ENCODE measurements at places on chromosomes 2 and 18.

DNA sequence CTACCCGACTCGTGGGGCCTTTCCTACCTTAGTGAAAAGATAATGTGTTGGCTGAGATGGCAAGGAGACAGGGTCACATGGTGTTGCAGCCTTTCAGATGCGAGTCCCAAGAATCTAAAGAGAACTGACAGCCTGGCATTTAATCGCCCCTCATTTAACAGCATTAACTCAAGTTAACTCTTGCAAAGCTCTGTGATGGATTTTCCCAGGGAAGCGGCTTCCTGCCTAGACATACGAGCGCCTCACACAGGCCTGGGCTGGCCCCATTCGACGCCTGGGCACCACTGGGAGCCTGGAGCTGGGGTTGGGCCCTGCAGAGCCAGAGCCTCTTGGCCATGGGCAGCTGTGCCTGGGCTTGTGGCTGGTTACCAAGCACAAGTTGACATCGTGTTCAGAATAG is 140.8 kb downstream of the SEPTIN10 start:
- DNase-seq: peak; percentile 79

DNA sequence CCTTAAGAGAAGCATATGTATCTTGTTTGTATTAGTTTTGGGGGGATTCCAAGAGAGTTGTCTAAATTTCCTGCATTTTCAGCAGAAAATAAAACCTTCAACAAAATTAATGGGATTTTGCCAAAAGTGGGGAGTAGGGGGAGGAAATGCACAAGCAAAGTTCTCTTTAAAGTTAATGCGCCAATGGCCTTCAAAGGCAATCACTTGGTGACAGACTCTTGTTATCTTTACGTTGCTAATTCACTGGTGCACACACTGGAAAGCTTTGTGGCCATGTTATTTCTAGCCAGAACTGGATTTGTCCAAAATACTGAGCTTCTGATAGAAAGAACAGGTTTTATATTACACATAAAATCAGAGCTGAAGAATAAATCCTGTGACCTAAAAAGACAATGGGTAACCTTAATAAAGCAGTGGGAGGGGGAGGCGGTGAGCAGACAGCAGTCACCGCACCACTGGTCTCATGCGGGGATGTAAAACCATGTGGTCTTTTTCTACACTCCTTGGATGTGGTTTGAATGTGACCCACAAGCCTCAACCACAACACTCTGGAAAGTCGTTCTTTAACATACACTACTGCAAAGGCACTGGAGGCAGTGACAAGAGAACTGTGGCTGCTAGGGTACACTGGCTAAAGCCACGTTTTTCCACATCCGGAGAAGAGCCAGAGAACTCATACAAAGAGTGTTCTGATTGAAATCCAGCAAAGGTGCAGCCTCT is 176.9 kb upstream of the SMAD7 start:
- DNase-seq: no peak

DNA sequence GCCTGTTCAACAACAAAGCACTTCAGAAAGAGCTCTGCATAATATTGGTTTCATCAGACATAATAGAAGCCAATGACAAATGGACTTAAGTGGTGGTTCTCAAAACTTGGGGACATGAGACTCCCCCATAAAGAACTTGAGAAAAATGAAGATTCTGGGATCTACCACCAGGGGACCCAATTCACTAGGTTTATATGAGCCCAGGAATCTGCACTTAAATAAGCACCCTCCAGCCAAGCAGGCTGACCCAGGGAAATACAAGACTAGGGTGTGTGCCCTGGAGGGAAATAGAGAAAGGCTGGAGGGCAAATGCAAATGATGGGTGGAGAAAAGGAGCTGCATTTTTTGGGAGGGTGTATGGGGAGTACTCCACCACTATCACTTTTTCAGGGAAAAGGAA is 52.5 kb downstream of the SATB2 start:
- no peak for DNase-seq

- DNase-seq: no peak
Observed at GRCh38 chr2:221360742-221361141, 211.4 kb downstream of the EPHA4 start.

GRCh38 chr2:207612714-207613113 is 12.5 kb downstream of the METTL21A start:
- no peak for DNase-seq

GRCh38 chr2:165648801-165649200 is 145.2 kb downstream of the GALNT3 start:
- DNase-seq: peak; percentile 85

DNA sequence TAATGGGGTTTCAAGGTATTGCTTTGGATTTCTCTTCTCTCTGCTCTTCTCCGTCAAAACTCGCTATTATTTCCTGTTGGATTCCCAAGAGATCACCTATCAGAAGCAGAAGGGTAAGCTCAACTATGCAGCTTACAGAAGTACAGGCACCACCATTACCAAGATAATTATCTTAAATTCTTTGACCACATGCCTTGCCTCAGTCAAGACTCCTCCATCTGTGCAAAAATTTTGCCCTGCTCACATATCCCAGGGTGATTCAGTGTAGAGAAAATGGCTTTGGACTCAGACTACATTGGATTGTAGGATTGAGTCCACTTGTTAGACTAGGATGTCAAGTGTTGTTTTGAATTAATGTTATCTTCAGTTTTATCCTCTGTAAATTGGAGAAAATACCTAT is 698.7 kb downstream of the TDRD15 start:
- DNase-seq: no peak

DNA sequence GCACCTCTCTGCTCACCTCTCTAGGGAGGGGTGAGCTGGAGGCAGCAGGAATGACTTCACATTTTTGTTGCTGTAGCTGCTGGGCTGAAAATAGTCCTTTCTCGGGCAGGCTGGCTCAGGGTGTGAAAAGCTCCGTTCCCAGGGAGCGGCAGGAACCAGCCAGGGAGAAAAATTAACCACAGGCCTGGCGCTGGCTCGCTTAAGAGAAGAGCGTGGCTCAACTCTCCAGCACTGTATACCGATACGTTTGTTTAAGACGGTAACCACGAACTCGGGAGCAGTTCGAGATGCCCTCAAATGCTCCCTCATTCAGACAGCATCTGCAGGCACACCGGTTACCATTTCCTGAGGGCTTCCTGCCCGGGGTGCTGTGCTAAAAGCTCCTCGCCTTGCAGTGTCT is 129.6 kb downstream of the CELF4 start:
- no peak for DNase-seq

GRCh38 chr2:206555721-206556120 is 86.6 kb upstream of the FAM237A start:
- DNase-seq: no peak

DNA sequence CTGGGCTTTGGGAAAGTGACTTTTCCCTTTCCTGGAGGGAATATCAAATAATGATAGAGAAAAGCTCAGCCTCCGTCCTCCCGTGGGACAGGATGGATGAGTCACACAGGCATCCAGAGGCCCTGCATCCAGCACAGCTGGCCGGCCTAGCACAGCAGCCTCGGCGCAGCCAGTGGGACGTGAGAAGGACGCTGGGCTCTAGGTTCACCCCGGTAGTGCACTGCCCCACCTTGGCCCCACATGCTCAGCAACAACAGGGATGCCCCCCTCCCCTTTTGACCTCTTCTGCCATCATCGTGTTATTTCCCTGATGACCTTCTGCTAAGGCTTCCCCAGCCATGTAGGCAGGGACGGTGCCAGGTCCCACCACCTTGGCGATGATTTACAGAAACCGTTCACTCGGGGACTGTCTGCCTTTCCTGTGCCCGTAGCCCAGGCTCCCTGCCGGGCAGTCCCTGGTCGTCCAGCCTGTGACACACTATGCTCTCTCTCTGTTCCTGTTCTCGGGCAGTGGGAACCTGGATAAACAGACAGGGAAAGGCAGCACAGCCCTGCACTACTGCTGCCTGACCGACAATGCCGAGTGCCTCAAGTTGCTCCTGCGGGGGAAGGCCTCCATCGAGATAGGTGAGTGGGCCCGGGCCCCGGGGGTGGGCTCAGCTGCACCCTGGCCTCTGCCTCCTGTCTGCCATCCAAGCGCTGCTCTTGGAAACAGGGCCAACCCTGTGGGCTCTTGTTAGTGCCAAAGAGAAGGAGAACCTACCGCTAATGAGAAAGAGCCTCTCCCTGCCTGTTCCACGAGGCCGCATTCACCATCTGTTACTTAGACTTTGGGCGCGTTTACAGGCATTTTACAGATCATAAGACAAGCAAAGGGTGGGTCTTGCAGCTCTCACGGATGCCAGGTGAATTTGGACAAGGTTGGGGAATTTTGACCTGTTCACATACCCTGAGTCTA is 44.6 kb downstream of the ITGB1BP1 start:
- DNase-seq: peak; percentile 99

- no peak for DNase-seq
Observed at GRCh38 chr18:48918660-48919456, 31.9 kb downstream of the SMAD7 start.

- no peak for DNase-seq
Observed at GRCh38 chr2:230256733-230257332, 31.3 kb downstream of the SP140 start.

- DNase-seq: no peak
Observed at GRCh38 chr2:31428001-31428418, 13.5 kb upstream of the XDH start.

GRCh38 chr18:46196627-46197243 is 92.5 kb downstream of the HAUS1 start:
- DNase-seq: no peak

GRCh38 chr2:105299290-105299689 is 30.2 kb downstream of the TGFBRAP1 start:
- DNase-seq: no peak

DNA sequence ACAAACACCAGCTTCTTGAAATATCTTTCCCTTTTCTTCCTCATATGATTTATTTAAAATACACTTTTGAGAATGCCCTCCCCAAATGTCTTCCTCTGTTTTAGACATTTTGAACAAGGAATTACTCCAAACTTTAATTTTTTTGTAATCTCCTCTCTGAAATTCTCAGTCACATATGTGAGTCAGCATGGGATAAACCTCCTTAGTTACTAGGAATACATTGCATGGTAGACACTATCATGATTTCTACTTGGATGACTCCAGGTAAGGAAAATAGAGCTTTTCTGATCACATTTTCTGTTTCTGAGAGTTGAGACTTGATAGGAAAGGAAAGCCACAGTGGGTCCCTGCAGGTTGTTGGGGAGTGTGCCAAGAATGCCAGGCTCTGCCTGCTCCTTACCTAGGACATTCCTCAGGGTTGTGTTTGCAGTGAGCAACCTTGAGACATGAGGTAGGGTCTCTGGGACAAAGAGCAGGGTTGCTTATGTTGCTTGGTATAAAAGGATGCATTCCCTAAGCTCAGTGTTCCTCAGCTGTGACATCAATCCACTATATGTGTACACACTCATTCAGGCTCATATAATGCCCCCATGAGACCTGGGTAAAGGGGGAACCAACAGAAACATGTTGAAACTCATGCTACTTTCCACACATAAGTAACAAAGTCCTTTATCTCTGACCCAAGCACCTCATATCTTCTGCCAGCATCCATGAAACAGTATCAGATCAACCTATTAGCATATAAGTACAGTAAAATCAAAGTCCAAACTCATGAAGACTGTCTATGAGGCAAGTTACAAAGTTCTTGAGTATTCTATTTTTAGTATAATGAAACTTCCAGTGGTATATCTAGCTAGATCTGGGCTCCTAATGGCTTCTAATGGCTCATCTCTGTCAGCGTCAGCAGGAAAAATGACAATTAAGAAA is 112.8 kb upstream of the SCN1A start:
- DNase-seq: no peak

DNA sequence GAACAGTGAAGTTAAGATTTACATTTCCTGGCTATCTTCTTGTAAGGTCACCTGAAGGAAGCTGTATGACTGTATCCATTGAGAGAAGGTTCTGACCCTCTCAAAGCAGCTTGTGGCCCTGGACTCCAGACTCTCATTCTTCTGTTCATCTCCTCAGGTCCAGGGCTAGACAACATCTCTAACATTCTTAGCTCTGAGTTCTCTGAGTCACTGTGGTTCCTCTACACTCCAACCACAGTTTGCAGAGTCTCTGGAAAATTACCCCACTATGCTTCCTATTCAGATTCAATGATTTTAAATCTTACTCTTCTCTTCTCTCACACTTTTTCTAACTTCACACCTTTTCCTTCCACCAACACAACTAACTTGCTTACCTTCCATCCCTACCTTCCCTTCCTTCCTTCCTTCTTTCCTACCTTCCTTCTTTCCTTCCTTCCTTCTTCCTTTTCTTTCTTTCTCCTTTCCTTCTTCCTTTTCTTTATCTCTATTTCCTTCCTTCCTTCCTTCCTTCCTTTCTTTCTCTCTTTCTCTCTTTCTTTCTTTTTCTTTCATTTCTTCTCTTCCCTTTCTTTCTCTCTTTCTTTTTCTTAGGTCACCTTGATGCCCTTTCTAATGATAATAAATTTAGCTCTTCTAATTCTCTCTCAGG is 824.3 kb upstream of the ZEB2 start:
- DNase-seq: no peak

Data from NCI-H1694 treated with DMSO at 0.1 percent for 48 hours (cell line).